ENCODE measurements at places on chromosomes 4 and X.

DNA sequence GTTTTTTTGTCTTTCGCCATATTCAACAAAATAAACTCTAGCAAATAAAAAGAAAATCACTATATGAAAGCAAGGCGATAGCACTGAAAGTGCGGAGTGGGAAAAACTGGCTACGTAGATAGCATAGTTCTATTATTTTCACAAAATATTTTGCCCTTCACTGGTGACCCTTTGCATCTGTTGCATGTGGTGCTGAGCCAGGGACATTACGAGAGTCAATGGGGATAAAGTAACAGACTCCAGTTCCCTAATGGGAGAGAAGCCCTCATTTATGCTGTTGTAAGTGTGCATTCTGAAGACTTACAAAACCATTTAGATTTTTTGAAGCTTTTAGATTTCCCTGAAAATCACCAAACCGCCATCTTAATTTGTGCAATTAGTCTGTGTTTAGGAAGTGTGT, 501.6 kb downstream of the PPARGC1A start:
- no peak for DNase-seq

DNA sequence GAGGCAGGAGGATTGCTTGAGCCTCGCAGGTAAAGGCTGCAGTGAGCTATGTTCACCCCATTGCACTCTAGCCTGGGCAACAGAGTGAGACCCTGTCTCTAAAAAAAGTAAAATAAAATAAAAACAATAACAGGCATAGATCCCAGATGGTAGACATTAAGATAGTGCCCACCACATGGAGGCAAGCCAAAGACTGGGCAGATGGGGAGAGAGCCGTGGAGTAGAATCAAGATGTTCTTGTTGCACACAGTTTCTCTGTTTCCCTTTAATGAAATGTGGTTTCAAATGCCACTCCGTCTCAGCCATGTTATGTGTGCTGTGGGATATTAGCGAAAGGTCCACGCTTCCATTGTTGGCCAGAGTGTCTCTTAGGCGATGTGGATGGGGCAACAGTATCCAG, 63.8 kb upstream of the TBL1X start:
- DNase-seq = no peak

GRCh38 chr4:178293601-178294000, 851.4 kb upstream of the AGA start:
- DNase-seq = no peak

- no peak for DNase-seq
These were observed 95.6 kb downstream of the GATB start for GRCh38 chr4:151665022-151665784.

DNA sequence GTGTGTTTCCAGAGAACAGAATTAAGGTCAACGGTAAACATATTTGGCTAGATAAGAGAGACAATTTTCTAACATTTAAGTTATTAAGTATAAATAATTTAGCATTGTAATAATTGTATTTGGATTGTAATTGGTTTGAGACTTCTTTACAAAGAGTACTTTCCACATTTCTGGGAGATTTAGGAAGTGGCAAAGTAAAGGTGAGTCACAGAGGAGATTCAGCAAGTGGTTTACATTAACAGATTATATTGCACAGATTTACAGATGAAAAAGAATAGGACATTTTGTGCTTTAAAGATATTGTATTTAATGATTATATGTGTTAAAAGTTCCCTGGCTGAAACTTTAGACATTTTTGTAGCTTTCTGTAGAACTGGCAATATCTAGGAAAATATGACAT, 584.4 kb upstream of the AADAT start:
- no peak for DNase-seq

- no peak for DNase-seq
These were observed 139.7 kb upstream of the MAMLD1 start for GRCh38 chrX:150223176-150224015.

GRCh38 chr4:8761824-8762205, 109.8 kb downstream of the HMX1 start:
- DNase-seq = no peak

DNA sequence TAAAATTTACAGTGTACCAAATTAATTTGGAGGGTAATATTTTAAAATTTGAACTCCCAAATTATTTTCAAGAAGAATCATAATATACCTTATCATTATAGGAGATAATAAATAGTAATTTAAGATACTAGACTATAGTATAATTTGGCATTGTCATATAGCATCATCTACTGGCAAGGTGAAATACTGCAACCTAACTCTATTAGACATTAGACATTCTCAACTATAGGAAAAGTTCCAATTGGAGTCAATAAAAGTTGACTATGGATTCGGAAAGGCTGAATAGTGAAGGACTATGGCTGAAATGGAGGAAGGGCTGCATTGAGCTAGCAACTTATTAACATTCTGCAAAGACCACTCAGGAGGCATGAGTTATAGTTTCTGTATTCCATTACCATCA, 113.0 kb downstream of the PRDM5 start:
- no peak for DNase-seq

- DNase-seq = no peak
These were observed at the start of gene IL1RAPL2 for GRCh38 chrX:104565791-104566680. Gene IL1RAPL2 (plus strand): TSS chrX:104566199.

DNA sequence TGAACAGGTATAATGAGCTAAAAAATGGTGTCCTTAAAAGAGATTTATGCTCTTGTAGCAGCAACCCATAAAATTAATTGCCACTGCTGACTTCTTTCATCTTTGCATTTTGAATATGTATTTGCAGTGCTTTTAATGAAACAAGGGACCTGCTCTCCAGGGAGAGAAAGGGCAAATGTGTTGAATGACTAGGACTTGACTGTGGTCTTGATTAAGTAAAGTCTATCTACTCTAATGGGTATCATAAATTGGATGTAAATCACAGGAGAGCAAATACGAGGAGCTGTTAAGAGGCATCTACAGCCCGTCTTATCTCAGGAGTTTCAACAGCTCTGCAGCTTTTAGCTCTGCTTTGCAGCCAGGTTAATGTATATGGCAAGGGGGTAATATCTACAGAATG, 216.4 kb downstream of the PALLD start:
- no peak for DNase-seq

DNA sequence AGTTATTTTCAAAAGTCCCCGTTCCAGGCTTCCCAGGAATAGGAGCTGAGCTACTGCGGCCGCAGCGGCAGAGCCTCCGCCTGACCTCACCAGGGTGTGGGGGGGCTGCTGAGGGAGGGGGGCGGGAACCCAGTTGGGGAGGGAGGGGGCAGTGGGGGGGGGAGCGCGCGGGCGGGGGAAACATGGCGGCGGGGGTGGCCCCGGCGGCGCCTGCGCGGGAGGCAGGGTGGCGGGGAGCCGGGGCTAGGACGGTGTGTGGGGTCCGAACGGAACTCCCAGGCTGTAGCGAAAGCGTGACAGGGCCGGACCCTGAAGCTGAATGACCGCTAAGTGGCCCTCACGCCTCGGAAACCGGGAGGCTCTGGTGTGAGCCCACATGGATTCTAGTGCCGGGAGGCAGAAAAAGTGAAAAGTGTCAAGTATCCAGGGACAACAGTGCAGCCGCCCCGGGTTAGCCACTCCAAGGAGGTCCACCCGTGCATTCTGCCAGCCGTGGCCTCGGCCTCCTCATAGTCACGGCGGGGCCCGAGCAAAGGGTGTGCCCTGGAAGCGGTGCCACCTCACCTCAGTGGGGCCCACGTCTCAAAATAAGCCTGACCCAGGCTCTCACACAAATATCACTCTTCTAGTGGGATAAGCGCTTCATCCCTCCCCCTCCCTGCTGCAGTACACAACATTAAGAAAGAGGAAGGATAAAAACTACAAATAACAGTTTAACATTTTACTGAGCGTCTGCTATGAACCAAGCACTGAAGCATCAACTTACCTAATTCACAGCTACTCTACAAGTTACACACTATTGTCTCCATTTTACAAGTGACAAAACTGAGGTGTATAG, at the start of gene KLHL13:
Gene KLHL13, minus strand, starts transcription at position 98 of the 838 bp plus-strand sequence. CDS start 88,337 bp downstream, outside the sequence.
- DNase-seq = peak; percentile 0

DNA sequence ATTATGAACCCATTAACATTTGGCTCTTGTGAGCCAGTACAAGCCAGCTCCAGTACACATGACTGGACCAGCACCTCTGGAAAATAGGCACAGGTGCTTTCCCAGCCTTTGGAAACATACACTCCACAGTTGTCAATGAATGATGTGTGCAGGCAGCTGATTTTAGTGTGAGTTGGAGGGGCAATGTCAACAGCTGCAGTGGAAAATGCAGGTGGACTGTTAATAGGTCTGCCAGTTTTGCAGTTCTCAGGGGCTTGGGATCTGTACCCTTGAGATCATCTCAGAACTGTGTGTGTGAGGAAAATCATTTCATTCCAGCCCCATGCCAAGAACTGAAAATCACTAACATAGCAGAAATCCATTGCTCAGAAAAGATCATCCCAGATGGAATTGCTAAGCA, 81.7 kb upstream of the CHRDL1 start:
- no peak for DNase-seq

DNA sequence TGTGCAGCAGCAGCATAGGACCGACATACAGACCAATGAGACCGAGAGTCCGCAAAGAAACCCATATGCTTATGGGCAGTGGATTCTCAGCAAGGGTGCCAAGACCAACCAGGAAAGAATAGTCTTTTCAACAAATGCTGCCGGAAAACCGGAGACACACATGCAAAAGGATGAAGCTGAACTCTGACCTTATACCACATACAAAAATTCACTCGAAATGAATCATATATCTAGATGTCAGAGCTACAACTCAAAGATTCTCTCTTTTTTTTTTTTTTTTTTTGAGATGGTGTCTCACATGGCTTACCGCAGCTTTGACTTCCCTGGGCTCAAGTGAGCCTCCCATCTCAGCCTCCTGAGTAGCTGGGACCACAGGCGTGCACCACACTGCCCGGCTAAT, 16.0 kb upstream of the MXD4 start:
- DNase-seq = no peak

GRCh38 chrX:18449236-18449635, 23.8 kb downstream of the CDKL5 start:
- DNase-seq = no peak

DNA sequence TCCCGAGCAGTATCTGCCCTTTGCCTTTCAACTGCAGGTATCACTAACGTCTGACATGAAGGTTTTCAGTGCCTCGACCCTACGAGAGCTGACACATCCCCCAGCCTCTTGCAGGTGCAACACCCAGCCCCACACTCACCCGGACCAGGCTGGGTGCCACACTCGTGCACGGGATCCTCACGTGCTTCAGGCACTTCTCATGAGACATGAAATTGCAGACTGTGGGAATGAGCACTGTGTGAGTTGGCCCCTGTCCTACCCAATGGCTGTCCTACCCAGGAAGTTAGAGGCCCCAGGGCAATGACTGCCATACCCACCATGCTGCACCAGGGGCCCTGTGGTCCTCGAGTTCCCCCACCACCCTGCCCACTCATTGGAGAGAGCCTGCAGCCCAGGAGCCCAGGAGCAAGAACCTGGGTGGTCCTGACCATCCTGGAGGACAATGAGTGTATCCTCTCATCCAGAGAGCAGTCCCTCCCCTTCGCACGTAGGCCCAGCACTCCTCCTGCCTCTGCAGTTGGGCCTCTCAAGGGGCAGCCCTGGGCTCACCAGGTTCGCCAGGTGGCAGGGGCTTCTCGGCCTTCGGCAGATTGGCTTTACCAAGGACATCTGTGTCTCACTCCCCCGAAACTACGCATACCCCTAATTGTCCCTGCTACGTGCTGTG, 2.4 kb downstream of the DGKQ start:
- DNase-seq = no peak

DNA sequence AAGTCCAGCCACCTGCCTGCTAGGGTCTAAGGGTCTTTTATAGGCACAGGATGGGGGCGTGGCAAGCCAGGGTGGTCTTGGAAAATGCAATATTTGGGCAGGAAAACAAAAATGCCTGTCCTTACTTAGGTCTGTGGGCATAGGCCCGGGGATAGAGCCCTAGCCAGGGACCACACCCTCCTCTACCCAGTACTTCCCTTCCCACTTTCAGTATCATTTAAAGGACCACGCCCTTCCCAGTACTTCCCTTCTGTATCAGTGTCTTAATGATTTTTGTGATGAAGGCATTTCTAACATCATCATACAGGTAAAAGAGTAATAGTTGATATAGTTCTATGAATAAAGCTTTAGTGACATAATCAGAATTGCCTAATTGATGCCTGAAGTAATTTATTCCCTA, 11.4 kb downstream of the BANK1 start:
- no peak for DNase-seq

All from activated naive CD4-positive, alpha-beta T cell (primary cell).